ENCODE measurements at places on chromosomes 3 and 15. TPM values are rescaled to one million over a fixed set of nuclear protein-coding genes. Genes with fewer than 3 reads are reported as not detected.

DNA sequence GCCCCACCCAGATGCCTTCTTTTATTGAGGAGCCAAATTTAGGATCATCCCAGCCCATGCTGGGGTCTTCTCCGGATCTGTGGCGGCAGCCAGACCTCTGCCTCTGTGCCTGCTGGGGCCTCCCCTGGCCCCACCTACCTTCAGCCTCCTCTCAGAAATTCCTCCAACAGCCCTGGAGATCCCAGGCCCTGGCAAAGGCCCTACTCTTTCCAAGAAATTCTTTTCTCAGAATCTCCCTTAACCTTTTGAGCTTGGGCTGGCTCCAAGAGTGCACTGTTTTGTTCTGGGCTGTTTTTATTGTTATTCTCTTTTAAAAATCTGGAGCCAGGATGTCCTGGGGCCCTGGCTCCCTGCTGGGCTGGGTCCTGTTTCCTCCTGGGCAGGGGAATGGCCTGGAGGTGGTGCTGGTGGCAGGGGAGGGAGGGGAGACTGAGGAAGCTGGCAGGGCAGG lies 57.8 kb downstream of the GRIP2 start:
- DNase-seq, result no peak

DNA sequence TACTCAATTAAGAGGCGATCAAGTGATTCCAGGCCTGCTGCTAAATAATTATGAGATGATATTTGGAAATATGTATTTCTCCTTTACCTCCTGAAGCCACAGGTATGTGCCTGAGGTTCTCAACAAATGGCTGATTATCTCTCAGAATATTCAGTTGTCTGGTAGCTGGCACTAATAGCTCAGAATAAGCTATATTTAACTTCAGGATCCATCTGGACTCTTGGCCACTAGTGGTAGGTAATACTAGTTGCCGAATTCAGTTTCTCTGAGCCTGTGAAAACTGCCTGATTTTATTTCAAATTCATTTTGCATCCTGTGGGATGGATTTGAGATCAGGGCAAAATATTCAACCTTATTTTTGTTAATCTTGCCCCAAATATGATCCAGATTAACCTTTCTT lies 499.0 kb downstream of the DIPK2A start:
- no peak for DNase-seq

DNA sequence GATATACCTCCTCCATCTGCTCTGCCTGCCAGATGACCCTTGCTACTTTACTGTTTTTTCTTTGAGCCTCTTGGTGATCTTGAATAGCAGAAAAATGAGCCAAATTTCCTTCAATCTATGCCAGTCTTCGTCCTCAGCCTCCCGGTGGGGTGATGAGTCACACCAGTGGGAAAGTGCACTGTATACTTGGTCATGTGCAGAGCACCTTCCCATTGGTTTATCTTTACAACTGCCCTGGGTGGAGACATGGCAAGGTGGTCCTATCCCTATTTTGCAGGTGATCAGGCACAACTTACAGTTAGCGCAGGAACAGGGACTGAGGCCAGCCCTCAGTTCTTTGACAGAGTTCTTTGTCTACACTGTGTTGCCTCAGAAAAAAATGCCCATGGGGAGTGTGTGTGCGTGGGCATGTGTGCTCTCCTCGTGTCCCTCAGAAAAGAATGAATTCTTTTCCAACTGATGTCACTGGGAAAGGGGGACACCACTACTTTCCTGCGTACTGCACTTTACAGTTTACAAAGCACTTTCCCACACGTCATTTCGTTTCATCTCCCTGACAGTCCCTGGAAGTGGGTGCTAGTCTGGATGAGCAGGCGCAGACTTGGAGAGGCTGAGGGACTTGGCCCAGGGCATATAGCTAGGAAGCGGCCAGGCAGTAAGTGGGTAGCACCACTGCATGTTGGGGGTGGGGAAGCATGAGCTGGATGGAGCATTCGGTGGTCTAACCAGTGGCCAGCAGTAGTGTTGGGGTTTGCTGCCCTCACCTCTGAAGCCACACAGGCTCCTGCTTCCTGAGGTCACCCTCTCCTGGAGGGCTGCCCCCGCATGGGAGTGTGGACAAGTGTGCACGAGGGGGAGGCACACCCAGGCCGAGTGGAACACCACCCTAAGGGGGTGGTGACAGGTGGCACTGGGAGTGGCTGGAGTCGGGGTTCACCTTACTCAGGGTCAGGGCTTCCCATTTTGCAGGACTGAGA lies 24.1 kb downstream of the SMAD3 start:
- DNase-seq, result peak; percentile 67

- no peak for DNase-seq
These were observed 930.6 kb upstream of the EPHA6 start for GRCh38 chr3:95883801-95884200.

The COLQ gene
- not detected for total RNA-seq

- DNase-seq, result no peak
These were observed 563.0 kb upstream of the CCDC54 start for GRCh38 chr3:106814231-106814630.

- no peak for DNase-seq
These were observed 222.1 kb upstream of the CHRM5 start for GRCh38 chr15:33746203-33746602.

GRCh38 chr3:46692566-46692990 lies 901 bp downstream of the ALS2CL start:
- DNase-seq, result no peak

The AGTR1 gene
- not detected for total RNA-seq

The CLSTN2 gene
- 0.05 TPM for total RNA-seq

The CADM2 gene
- not detected for total RNA-seq

- DNase-seq, result no peak
These were observed 19.0 kb upstream of the PRICKLE2 start for GRCh38 chr3:64244011-64244942.

The SNX22 gene
- 0.05 TPM for total RNA-seq

- DNase-seq, result peak; percentile 33
These were observed 92.4 kb downstream of the OXNAD1 start for GRCh38 chr3:16357186-16358121.

DNA sequence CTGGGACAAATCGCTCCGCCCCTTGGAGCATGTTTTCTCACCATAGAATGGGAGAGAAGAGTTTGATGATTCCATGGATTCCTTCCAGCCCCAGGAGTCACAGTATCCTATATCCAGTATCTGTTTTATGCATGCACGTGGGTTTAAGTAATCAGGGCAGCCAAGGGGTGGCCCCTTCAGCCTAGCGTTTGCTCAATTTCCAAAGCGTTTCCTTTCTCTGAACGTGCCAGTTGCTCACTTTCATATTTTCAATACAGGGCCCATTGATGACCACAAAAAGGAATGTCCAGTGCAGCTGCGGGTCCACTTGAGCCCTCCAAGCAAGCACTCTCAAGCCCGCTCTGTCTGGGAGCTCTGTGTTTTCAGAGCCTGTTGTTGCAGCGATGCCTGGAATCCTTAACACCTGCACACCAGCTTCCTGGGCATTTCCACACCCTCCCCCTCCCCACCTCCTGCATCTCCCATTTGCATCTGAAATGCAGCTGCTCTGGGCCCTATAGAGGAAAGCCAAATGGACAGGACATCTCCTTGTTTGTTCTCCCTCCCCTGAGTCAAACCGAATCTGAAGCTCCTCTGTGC lies 164.3 kb upstream of the LPP start:
- no peak for DNase-seq

- no peak for DNase-seq
These were observed 535 bp downstream of the MCTP2 start for GRCh38 chr15:94231723-94232468.

The MUC20 gene
- not detected for total RNA-seq

DNA sequence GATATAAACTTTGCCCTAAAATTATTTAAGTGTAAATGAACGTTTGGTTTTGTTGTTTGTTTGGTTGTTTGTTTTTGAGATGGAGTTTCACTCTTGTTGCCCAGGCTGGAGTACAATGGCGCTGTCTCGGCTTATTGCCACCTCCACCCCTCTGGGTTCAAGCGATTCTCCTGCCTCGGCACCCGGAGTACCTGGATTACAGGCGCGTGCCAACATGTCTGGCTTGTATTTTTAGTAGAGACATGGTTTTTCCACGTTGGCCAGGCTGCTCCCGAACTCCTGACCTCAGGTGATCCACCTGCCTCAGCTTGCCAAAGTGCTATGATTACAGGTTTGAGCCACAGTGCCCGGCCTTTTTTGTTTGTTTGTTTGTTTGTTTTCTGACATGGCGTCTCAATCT lies 87.9 kb upstream of the CHD2 start:
- DNase-seq, result no peak

- no peak for DNase-seq
These were observed 72.7 kb downstream of the HMG20A start for GRCh38 chr15:77493324-77493907.

- DNase-seq, result no peak
These were observed 7.9 kb downstream of the FEM1B start for GRCh38 chr15:68285259-68285980.

DNA sequence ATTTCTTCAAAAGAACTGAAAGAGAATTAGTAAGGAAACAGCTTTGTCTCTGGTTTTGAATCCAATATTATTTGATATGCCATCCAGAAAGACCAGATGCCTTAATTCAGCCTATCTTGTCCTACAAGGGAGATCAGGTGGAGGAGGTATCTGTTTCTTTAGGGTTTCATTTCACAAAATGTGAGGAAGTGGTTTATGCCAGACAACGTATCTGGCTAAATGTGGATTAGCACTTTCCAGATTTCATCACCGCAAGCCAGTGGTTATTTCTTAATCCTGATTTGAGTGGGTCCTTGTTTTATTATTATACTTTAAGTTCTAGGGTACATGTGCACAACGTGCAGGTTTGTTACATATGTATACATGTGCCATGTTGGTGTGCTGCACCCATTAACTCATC lies 271.1 kb downstream of the EBLN2 start:
- DNase-seq, result no peak

The HTR3E gene
- not detected for total RNA-seq

DNA sequence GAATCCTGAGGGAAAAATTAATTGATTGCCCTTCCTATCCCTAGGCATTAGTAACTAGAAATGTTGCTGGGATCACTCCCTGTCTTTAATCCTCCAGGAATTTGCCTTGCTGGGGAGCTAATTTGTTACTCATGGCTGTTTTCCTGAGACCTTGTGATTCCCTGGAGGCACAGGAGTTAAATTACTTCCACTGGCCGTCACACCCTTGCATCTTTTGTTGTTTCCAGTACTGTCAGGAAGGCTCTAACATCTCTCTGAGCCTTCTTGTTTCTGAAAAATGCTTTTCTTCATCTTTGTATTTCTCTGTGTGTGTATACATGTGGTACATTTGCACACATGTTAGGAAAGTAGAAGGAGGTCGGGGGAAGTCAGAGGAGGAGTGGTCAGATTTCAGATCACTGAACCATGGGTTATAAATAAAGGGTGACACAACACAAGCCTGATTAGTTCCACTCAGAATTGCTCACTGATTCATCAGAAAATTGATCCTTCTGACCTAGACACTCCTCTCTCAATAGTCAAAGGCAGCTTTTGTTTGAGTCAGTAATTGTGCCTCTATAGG lies 23.5 kb upstream of the LRRFIP2 start:
- DNase-seq, result no peak

DNA sequence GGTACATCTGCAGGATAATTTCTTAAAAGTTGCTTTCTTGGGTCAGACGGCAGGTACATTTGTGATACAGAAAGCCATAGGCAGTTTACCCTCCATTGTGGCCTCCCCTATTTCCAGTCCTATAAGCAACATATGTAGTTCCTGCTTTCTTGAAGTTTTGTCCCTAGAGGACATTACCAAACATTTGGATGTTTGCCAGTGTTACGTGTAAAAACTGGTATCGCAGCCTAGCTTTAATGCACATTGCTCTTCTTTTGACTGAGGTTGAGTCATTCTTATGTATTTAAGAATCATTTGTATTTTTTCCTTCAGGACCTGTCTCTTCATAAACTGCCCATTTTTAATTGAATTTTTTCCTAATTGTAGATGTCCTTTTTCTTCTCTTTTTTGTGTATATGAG lies 114.3 kb downstream of the DIPK2A start:
- DNase-seq, result no peak

GRCh38 chr3:61631108-61631769 lies 69.9 kb downstream of the PTPRG start:
- no peak for DNase-seq

DNA sequence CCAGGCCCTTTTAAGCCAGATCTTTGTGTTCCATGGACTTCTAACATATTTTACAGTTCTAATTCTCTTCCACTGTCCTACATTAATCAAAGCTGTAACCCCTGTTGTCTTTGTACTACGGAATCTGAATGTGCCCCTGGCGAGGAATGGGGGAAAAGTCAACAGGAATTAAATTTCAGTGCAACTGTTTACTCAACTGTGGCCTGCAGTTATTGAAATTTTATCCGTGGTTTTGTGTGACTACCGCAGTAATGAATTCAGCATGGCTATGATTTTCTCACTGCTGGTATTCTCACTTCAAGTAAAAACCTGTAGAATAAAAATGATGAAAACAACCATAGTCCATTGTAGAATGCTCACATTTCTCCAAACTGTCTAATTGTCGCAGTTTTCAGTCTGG lies 388.0 kb downstream of the FOXP1 start:
- DNase-seq, result peak; percentile 50

GRCh38 chr15:56194035-56194434 lies 49.6 kb downstream of the RFX7 start:
- DNase-seq, result no peak

DNA sequence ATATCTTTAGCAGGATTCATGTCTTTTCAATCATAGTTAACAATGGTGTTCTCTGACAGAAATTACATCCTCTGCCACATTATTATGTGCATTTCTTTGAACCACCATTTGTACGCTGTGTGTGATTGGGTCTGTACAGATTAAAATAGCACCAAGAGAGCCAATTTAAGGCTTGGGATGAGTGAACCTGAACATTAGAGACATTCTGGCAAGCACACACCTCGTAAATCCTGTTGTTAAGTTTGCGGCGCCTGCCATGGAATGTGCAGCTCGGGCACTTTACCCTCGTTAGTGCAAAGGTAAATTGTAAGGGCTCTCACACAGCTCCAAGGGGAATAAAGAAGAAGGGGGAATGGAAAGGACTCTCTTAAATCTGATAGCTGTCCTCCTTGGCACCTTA lies 482.4 kb upstream of the DPPA4 start:
- no peak for DNase-seq

The PRR20G gene
- not detected for total RNA-seq

The PRRT3 gene
- total RNA-seq, result 0.58 TPM

The IMPG2 gene
- 0.05 TPM for total RNA-seq

The SNRPA1 gene
- 37.9 TPM for total RNA-seq

DNA sequence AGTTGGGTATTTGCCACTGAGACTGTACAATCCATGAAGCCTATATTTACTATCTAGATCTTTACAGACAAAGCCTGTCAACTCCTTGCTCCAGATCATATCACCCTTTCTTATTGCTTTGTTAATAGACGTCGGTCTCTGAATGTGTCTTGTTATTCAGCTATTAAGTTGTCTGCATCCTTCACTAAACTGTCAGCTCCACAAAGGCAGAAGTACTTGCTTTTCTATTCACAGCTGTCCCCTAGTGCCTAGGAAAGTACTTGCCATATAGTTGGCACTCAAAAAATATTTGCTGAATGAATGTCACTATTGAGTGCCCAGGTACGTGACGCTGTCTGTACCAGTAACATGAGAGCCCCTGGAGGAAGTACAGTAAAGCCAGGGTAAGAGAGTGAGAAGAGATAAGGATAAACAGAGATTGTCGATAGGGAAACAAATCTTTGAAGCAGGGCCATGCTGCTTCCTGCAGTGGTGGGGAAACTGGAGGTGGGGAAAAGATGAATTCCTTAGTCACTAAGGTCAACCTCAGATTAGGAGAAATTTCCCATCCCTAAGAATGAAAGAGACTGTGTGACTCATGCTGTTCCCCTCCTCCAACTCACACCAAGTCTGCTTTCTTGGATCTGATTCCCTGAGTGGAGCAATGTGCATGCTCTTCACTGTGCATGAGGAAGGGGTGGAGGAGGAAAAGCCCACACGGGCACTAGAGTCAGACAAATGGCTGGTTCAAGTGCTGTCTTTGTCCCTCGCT lies 36.3 kb downstream of the PRICKLE2 start:
- peak; percentile 95 for DNase-seq
